ENCODE measurements at places on chromosomes 7 and 10.

DNA sequence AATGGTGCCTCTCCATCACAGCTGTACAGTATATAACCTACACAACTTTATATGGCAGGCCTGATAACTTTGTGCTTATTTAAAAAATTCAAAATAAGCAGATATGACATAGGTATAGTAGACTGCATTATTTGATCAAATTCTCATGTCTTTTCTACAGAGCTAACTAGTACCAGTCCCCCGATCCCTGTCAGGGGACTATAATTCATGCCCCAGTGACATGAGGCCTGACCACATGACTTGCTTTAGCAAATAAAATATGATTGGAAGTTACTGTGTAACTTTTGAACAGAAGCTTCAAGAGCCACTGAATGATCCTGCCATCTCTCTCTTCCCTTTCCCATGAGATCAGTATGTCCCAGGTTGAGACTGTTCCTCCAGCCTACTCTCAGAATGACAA lies 49.2 kb upstream of the WNT2 start:
- no peak for DNase-seq

- DNase-seq = no peak
Observed at GRCh38 chr7:39709029-39709428, 85.7 kb downstream of the RALA start.

DNA sequence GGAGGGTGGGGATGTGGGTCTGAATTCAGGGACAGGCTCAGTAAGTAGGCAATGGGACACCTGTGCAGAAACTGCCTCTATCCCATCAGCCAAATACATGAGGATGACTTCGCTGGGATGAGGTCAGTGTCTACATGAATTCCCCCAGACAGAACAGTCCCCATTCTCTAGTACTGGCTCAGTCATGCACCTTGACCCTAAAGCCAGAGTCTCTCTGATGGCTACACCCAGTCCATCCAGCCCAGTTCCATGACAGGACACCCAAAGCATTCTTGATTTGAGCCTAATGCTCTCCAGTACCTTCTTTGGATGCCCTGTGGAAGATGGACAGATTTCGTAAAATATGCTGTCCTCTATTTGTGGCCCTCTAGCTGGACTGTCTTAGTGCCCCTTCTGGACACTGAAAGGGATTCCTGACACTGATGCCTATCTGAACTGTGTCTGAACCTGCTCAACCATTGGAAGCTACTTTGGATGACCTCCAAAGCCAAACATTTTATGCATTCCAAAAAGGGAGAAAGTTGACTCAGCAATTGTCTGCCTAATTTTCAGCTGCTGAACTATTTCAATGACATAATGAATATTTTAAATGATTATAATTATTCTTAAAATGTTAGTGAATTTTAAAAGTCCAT lies 14.6 kb downstream of the SFRP4 start:
- DNase-seq = no peak

DNA sequence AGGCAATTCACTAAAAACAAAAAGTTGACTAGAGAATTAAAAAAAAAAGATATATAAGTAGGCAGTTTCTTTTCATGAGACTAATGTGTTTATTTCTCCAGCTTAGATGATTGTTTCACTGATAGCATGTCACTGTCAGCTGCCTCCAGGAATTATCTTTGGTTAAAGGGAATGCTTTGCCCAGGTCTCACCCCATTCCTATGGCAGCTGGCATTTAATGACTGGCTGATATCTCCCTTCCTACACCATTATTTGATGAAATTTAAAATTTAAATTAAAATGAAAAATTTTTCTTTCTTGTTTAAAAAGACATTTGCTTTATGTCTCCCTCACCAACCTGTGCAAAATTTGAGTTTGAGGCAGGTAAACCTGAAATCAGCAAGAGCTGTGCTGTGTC lies 214.5 kb upstream of the PRSS1 start:
- DNase-seq = no peak

DNA sequence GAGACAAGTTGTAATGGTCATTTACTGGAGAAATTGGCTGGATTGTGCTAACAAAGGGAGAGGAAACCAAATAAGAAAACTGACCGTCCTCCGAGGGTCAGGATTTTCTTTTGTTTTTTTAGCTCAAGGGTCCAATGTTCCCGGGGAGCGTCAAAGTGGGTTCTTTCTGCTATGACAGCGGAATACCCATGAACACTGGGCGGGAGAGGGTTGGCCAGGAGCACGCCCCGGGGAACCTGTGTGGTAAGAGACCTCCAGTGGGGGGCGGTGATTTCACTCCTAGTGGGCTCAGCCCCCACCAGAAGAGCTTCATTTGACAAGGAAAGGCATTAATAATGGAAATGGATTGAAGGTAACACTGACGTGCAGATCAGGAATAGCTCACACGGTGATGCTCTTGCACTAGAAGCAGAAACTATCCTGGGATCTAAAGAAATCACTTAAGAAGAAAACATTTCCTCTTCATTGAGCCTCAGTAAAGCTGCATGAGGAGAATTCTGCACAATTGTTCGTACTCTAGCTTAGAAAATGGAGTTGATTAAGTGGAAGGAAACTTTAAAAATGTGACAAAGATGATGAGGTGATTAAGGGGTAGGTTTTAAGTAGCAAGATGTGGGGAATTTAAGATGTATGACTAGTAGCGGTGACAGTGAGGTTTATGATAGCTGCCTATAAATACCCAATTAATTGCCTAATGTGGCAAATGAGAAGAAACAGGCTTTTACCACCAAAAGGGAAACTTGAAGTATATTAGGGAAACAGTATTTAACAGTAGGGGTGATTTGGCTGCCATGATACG lies 627.2 kb downstream of the SUGCT start:
- DNase-seq = no peak

DNA sequence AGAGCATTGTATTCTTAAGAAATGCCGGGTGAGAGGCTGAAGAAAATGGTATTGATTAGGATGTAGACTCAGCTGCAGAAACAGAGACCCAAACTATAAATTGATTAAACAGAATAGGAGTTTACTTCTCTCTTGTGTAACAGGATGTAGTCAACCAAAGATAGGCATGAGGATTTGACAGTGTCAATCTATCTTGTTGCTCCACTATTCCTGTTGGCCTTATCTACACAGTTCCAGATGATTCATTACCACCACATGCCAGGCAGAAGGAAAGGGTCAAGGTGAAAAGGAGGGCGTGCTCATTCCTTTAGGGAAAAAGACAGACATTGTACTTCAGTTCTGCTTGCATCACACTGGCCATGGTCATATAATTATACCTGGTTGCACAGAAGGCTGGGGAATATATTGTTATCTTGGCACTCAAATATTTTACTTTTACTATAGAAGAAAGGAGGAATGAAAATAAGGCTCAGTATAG lies 11.9 kb upstream of the DMTF1 start:
- DNase-seq = no peak
